ENCODE measurements at places on chromosomes 2 and 18.

DNA sequence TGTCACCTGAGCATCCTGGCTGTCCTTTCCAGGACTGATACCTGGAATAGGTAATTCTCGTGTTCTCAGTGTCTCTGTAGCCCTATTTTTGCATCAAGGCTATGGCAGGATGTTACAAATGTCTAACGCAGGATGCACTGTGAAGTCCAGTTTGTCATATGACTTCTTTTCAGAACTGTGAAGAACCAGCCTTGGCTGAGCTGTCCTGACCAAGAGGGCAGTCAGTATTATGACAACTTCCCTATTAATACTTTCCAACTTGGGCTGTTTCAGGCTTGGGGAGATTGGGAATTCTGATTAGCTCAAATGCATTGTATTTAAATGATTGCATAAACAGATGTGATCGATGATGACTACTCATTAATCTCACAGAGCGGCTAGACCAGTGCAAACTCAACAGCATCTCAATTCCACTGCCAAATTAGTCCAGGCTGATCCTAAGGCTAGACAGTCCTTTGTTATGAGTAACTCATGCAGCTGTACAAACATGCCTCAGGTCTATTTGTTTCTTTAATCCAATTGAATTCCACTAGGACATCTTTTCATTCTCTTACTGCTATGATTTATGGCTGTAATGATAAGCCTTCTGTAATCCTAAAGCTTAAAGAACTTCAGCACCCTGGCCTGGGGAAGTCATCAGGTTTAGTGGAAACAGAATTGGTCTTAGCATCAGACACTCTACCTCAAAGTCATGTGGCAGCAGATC is 331.6 kb downstream of the KCNS3 start:
- DNase-seq, result no peak

DNA sequence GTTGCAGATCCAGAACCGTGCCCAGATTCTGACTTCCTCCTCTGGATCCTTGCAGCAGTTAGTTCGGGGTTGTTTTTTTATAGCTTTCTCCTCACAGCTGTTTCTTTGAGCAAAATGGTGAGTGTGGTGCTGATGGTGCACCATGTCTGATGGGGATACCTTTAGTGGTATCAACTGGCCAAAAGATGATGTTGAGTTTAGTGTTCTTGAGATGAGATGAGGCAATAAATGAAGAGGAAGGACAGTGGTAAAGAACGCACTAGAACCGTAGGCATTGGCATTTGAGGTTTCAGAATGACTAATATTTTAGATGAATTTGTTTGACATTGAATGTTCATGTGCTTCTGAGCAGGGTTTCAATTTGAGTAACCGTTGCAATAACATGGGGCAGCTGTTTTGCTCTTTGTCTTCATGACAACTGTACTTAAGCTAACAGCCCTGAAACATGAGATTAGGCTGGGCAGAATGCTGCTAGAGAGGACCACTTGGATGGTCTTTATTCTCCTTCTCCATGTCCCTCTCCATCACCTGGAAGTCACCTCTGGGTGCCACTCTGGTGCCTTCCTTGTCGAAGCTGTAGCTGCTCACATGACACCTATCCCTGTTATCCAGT is 3.9 kb downstream of the CTLA4 start:
- DNase-seq, result no peak

DNA sequence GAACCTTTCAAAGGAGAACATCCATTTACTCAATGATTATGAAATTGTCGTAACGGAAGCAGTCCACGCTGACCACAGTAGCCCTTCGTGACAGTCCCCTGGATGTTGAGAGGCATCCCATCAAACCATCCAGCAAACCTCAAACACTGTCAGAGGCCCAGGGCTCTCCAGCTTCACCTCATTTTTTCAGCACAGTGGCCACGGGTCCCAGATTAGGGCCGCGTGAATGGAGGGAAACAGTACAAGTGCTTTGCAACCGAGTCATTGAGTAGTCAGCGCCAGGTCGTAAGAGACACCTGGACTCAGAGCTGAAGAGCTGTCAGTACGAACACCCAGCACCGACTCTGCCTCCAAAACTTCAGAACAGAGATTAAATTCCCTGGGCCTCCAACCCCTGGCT is 552.5 kb upstream of the SALL3 start:
- DNase-seq, result no peak

- DNase-seq, result no peak
Observed at GRCh38 chr2:216015722-216016464, 2.5 kb upstream of the MREG start.

GRCh38 chr2:190158798-190159434 is 96.4 kb upstream of the MSTN start:
- no peak for DNase-seq

DNA sequence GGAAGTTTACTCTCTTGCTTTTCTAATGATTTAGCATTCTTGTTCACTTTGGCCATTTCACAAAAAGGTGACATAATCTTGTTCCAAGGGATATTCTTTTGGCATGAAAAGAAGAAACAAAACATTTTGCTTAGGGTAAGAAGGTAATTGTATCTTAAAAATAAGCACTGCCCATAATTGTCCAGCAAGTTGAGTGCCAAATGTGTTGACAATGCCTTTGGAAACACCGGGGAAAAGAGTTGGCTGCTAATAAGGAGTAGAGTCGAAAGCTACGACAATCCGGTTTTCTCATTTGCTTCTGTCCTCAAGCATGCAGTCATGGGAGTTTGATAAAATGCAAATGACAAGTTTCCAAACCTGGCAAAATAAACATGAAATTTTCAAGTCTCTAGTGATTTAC is 27.3 kb downstream of the ITGAV start:
- DNase-seq, result no peak
